ENCODE measurements at places on chromosomes 2 and 18. TPM values are rescaled to one million over a fixed set of nuclear protein-coding genes. Genes with fewer than 3 reads are reported as not detected.

Gene RBMS1
- 0.31 TPM for total RNA-seq

- DNase-seq = no peak
- H3K36me3 ChIP-seq = no peaks in the 10 kb centered on the region
- H3K27me3 ChIP-seq = no peaks in the 10 kb centered on the region
- H3K27ac ChIP-seq = no peak overlapping the region
- H3K4me1 ChIP-seq = no peaks in the 10 kb centered on the region
- no peak overlapping the region for H3K4me3 ChIP-seq
Observed at GRCh38 chr2:12452185-12452584, 264.6 kb upstream of the TRIB2 start.

- no peaks in the 10 kb centered on the region for H3K27me3 ChIP-seq
- no peaks in the 10 kb centered on the region for H3K4me1 ChIP-seq
- no peak overlapping the region for H3K4me3 ChIP-seq
- no peak for DNase-seq
Observed at GRCh38 chr2:231627384-231628120, 34.9 kb downstream of the TEX44 start.

DNA sequence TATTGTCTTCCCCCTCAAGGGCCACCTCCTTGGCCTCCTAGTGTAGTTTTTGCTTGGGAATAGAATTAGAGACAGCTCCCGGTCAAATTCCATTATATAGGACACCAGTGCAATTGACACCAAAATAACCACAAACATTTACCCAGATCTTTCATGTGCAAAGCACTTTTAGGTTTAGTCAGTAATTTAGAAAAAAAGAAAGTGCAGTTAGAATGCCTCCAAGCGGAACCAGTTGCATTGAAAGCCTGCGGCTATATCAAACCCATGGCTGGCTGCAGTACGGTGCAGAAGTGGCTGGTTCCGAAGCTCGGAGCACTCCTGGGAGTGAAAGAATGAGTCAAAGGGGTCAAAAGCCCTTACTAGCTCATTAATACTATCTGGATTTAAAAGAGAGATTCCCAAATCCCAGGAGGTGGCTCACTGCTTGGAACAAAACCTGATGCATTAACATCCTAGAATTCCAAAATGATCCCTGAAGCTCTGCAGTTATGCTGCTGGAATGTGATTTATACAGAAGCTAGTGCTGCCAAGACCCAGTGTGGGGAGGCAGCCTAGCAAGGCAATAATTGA lies 432.2 kb upstream of the KLHL29 start:
- H3K27ac ChIP-seq = no peak overlapping the region
- no peaks in the 10 kb centered on the region for H3K36me3 ChIP-seq
- H3K27me3 ChIP-seq = no peaks in the 10 kb centered on the region
- no peak overlapping the region for H3K4me3 ChIP-seq
- H3K4me1 ChIP-seq = no peaks in the 10 kb centered on the region
- DNase-seq = no peak

DNA sequence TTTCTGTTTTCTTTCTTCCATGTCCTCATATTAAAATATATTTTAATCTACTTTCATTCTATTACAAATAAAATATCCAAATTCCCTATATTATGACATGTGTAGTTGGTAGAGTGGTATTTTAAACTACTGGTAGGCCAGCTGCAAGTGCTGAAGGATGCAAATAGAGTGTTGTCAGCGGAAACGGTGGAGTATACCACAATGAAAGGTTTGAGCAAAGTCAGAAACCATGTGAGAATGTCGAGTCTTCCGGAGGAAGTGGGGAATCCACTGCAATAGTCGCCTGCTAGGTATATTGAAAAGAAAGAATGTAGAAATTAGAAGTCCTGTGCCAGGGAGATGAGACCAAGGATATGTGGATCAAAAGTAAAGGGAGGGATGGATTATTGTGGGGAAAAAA lies 373.9 kb downstream of the DSEL start:
- no peak overlapping the region for H3K4me3 ChIP-seq
- no peaks in the 10 kb centered on the region for H3K36me3 ChIP-seq
- no peaks in the 10 kb centered on the region for H3K4me1 ChIP-seq
- no peak overlapping the region for H3K27ac ChIP-seq

DNA sequence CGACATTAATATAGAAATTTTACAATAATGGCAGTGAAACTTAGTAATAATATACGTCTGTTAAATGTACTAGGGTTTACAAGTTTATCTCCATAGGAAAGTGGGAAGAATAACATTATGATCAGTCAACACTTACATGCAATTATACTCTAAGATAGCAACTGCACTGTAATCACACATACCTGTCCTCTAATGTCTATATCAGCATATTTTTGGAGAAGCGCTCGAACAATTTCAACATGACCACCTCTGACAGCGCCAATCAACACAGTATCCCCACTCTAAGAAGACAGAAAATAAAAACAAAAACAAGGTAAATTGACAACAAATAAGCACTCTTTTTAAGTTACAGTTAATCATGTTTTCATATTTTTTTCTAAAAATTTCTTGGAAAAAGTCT lies 37.2 kb downstream of the KIDINS220 start:
- peaks cover 11% of the 10 kb centered on the region for H3K36me3 ChIP-seq
- DNase-seq = no peak
- no peaks in the 10 kb centered on the region for H3K27me3 ChIP-seq
- peaks cover 13% of the 10 kb centered on the region for H3K4me1 ChIP-seq

Data from GM12878 (cell line).